ENCODE measurements at places on chromosomes 12 and 14.

DNA sequence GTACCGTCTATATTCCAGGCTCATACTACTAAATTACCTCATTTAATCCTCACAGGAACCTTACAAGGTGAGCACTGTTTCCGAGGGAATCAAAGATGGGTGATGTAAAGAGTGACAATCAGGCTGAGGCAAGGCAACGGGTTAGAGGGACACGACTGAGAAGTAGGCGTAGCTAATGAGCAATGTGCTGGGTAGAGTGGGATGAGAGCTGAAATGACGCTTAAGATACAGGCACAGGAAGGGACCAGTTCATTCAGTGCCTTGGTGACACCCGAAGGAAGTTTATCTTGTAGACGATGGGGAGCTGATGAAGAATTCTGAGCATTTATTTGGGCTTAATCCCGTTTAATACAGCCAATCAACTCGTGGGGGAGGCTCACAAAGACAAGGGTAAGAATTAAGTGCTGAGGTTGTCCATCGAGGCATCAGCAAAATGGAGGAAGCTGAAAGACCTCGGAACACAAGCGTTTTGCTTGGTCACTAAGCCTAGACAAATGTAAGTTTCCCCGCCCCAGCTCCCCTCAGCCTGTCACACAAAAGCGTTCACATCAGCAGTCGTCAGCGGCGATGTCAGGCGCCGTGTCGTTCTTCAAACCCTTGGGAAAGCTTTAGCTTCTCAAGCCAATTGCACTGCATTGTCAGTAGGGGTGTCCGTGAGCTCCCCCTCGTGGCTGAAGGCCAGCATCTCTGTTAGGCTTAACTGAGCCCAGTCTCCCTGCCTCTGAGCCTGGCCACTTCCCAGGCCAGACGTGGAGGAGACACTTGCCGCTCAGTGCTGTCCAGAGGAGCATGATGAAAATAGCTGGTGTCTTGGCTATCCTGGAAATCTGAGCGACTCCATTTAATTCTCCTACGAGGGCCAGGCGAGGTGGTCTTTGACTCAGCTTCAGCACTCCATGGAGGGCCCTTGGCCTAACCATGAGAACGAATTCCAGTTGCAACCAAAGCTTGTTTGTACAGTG is 288.5 kb upstream of the G2E3 start:
- peak; percentile 15 for DNase-seq

DNA sequence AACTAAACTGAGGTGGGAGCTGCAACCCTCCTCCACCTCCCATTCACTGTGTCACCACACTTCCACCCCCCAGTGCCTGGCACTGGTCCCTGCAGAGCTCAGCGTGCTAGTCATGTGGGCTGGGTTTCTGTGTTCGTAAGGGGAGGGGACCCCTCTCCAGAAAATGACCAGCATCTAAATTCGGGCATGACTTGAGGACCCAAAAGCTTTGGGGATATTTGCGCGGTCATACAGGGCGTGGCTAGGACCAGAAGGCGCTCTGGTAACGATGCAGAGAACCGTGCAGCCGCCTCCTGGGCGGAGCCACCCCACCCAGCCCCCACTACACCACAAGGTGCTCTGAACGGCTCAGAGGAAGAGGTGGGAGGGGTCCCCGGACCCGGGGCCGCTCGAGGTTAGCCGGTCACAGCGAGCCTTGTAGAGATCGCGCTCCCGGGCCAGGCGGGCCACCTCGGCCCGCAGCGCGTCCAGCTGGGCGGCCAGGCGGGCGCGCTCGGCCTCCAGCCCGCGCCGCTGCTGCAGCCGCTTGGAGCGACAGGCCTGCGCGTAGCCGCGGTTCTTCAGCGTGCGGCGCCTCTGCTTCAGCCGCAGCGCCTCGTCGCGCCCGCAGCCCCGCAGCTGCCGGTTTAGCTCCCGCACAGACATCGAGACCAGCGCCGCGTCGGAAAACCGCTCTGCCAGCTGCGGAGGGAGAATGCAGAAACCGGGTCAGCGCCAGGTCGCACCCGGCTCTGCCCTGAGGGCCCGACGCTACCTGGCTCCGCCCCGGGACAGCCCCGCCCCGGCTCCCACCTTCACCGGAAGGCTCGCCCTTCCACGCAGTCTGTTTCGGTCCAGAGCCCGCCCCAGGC is 9.8 kb downstream of the CPNE6 start:
- DNase-seq, result peak; percentile 34

- DNase-seq, result no peak
Observed at GRCh38 chr14:61486930-61487495, 165.6 kb downstream of the PRKCH start.

GRCh38 chr12:25106818-25107217 is 88.1 kb downstream of the DNAI7 start:
- DNase-seq, result no peak

GRCh38 chr14:29569194-29569593 is 358.5 kb downstream of the PRKD1 start:
- no peak for DNase-seq

GRCh38 chr14:94293578-94293924 is 483 bp upstream of the SERPINA10 start:
- no peak for DNase-seq

- DNase-seq, result no peak
Observed at GRCh38 chr14:100341301-100342031, 18.3 kb downstream of the SLC25A47 start.

- no peak for DNase-seq
Observed at GRCh38 chr12:68482660-68483059, 128.0 kb upstream of the RAP1B start.

DNA sequence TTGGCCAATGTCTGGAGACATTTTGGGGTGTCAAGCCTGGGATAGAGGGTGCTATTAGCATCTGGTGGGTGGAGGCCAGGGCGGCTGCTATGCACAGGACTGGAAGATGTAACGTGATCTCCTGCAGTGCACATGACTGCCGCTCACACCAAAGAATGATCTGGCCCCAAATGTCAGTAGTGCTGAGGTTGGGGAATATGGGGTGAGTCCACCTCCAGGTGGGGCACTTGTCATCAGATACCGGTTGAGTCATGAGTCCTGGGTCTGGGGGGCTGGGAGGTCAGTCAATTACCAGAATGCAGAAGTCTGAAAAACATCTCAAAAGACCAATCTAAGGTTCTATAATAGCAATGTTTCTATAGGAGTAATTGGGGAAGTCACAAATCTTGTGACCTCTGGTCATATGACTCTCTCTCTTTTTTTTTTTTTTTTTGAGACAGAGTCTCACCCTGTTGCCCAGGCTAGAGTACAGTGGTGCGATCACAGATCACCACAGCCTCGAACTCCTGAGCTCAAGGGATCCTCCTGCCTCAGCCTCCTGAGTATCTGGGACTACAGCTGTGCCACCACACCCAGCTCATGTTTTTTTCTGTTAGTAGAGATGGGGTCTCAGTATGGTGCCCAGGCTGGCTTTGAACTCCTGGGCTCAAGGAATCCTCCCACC is 6.0 kb upstream of the SDSL start:
- DNase-seq, result no peak

- DNase-seq, result no peak
Observed at GRCh38 chr12:116919247-116919661, 8.5 kb downstream of the FBXW8 start.

DNA sequence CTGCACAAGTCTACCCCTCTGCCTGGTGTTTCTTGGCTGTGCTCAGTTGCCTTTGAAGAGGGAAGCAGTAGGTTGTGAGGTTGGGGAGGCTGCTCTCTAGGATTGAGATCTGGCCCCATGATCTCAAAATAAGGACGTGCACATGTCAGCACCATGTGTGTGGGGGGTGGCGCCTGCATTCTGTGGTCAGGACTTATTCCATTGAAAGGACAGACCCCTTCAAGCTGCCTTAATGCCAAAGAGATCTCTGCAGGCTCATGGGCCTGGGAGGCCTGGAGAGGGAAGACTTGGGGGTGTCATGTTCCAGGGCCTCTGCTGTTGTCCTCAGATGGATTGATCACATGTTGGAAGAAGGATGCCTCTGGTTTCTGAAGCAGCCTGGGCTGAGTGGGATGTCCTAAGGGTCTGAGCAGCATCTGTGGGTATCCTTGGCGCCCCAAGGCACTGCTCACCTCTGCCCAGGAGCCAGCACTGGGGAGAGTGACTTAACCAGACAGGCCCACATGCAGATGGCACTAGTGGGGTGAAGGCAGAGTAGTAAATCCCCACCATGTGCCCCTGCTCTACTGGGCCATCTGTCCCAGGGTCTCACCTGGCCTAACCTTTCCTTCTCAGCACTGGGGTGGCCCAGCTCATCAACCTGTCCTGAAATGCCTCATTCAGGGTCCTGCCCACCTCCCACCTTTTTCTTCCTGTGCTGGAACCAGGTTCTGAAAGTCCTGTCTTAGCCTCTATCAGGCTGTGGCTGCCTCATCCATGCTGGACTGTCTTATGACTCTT is 118.9 kb downstream of the ADGRD1 start:
- DNase-seq, result no peak

DNA sequence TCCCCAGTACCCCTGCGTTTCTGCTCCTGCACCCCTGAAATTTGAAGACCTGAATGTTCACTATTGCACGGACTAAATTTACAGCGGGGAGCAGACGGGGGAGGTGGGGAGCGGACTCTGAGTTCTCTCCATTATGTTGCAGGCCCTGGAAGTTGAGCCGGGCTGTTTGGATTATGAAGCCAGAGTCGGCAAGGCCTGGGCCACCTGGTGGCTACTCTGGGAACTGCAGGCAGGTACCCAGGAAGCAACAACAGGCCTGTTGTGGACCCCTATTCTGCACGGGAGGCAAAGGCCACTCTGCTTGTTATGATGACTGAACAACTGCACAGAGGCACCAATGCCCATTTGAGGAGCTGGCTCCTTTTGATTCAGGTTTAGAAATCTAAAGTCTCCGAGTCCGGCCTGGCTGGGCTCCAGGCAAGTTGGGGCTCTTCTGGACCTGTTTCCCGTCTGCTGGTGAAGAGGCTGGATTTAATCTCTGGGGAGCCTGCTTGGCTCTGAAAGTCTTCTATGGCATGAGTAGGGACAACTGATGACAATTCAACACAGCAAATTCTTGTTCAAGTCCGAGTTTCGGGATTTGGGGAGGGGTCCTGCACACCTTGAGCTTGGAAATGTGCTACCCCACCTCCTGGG is 34.1 kb upstream of the FAM181A start:
- peak; percentile 76 for DNase-seq

DNA sequence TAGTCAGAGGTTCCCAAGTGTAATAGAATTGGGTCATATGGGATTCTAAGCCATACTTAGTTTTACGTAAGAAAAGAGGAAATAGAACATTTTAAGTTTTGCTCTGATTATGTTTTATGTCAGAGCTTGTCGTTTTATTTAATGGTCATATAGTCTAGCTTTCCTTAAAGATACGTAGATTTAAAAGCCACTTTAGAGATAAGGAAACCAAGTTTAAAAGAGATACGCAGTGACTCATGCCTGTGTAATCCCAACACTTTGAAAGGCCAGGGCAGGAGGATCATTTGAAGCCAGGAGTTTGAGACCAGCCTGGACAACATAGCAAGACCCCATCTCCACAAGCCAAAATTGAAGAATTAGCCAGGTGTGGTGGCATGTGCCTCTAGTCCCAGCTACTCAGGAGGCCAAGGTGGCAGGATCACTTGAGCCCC is 19.5 kb downstream of the MAPK1IP1L start:
- no peak for DNase-seq

DNA sequence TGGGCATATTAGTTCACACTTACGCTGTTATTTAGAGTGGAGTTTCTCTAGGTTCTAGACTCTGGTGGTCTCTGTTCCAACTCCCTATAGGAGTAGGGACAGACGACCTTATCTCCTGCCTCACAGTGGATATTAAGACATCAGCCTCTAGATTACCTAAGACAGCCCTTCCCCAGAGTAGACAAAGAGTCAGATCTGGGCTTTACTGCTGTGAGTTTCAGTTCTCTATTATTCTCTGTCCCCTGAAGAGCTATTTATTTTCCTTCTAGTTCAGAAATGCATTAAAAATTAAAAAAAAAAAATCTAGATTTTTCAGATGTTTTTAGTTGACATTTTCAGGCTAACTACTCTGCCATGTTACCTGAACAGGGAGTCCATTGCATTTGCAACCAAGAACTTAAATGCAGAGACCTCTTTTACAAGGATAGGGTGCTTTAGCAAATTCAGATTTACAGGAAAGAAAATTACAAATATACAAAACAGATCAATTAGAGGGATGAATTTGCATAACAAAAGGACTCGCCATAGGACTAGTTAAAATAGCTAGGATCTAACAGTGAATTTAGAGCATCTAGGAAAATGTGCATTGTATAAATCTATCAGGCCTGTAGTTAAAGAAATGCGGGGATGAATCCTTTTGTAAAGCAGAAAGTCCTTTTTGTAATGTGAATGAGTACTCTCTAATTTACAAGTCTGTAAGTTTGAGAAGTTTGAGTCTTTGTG is 381.4 kb downstream of the APAF1 start:
- DNase-seq, result no peak

DNA sequence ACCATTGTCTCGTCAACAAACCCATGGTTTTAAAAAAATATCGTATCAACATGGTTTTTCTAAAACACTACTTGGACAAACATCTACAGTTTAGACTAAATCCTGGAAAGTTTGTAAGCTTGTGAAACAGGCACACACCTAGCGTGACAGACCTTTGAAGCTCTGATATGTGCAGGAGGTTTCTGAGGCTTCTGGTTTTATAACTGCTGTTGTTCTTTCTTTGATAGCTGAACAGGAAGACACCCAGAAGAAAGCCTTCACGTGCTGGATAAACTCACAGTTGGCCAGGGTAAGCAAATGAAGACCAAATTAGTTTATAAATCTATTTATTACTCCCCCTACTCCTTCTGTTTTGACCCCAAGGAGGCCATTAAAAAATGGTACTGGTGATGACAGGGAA is 87.6 kb downstream of the SYNE2 start:
- DNase-seq, result no peak

- DNase-seq, result no peak
Observed at GRCh38 chr14:84877061-84877460, 652.9 kb upstream of the FLRT2 start.

- no peak for DNase-seq
Observed at GRCh38 chr12:96471368-96472050, 17.9 kb upstream of the CFAP54 start.

Measured in stimulated activated CD8-positive, alpha-beta memory T cell treated with anti-CD3 and anti-CD28 coated beads, Interleukin-15, amount 100 ng/mL, for 24 hours (primary cell).